ENCODE measurements at places on chromosomes 1 and 21.

DNA sequence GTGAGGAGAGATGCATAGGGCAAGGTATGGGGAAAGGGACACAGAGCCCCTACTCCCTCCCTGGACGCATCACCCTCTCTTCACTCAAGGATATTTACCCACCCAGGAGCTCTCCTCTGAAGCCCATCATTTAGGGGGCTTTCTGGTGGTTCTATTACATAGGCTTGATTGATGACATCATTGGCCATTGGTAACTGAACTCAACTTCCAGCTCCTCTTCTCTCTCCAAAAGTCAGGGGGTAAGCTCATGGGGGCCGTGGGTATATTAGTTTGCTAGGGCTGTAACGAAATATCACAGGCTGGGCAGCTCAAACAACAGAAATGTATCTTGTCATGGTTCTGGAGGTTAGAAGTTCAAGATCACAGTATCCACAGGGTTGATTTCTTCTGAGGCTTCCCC is 110.8 kb downstream of the DSCAM start:
- DNase-seq: no peak

GRCh38 chr1:25932321-25932720 is 26.1 kb upstream of the STMN1 start:
- no peak for DNase-seq

DNA sequence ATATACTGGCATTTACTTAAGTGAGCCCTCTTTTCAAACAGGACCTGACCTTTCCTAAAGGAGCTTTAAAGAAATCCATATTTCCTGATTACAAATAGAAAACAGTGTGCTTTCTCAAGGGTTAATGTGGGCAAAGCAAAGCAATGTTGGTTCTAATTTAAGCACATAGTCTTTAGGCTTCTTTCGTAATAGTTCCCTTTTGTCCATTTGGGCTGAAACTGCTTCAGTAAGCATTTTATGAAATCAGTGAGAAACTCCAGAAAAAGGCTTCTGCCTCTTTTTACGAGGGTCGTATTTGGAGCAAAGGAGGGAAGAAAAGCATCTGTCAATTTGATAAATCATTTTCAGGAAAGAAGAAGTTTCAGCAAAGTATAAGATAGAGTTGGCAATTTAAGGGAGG is 331.2 kb downstream of the KIF26B start:
- no peak for DNase-seq

DNA sequence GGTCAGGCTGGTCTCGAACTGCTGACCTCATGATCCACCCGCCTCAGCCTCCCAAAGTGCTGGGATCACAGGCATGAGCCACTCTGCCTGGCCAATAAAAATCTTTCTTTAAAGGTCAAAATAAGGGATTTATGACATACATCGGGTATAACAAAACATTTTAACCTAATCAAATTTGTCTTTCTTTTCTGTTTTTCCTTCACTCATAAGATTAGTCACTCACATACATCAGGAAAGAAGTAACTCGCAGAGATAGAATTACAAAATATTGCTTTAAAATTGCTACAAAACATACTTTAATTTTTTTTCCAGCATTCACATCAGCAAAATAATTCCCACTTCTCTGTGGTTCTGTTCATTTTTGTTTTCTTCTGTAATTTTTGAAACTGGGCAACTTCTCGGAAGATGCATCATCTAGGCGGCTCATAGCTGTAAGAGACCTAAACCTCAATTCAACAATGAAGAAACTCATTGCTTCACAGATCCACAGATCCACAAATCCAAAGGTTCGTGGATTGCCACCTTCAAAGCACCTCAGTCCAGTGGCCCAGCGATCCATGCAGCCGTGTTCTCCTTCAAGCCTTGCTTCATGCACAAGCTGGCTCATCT is 39.7 kb downstream of the NEK2 start:
- DNase-seq: no peak

- DNase-seq: no peak
These were observed 21.4 kb downstream of the PLEKHA6 start for GRCh38 chr1:204338360-204338759.

DNA sequence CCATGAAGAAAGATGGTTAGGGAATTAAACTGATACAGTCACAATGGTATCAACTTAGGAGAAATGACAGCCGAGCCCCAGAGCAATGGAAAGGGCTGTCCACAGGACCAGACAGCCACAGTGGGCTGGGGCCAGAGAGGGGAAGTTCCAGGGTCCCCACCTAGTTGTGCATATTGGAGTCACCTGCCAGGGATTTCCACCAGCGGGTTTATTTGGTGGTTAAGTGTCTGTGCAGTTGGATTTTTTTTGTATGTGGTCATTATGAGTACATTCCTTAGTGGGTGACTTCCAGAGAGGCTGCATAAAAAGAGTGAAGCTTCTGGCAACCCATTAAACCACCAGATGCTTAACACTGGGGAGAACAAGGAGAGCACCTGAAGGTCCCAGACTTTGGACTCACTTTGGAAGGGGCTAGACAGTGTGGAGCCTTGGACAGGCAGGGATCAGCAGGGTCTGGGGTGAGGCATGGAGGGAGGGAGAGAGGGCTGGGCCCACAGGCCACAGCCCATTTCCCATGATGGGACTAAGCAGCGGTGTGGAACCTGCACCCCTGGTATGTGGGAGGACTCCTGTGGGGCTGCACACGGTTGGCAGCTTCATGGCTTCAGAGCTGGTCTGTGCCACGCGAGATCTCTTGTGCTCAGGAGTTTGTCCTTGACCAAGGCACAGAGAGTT is 7.8 kb upstream of the PTTG1IP start:
- no peak for DNase-seq

GRCh38 chr1:185046668-185047067 is 1.3 kb downstream of the RNF2 start:
- DNase-seq: no peak

DNA sequence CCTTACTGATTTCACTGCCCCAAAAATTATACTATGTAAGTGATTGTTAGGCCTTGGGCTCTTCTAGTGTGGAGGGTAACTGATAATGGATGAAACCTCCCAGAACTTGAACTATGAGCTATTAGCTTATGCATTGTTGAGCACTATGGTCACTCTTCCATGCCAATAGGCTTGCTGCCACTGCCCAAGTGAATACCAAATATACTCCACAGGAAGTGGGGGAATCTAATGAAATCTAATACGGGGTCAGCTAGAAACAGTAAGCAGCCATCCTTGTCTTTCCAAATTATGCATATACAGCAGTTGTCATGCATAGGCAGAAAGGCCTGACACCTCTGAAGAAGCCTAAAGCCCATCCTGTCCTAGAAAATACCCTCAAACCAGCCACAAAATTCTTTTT is 198.7 kb upstream of the PTBP2 start:
- DNase-seq: no peak

GRCh38 chr1:168887381-168887780 is 158.4 kb upstream of the DPT start:
- no peak for DNase-seq

DNA sequence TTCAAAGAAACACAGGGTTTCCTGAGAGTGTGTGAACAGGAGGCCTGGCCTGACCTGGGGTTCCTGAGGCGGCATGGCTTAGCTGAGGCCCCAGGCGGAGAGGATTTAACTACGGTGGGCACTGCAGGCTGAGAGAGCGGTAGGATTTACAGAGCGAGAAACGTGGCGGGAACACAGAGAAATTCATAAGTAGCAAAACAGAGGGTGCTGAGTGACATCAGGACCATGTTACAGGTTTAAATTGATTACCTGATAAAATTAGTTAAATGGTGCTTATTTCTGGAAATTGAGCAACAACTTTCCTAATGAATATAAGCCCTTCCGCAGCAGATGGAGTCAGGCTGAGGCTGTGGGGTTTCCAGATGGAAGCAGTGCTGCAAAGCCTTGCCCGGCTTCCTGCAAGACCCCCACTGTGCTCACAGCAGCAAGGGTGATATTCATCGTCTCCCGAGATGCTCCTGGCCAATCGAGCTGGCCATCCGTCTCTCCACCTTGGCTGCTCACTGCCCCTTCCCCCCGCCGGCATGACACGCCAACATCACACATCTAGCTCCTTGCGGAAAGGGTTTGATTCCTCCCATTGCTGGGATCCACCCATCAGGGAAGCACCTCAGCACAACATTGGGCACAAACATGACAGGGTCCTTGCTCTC is 69.4 kb upstream of the MORC3 start:
- DNase-seq: no peak

DNA sequence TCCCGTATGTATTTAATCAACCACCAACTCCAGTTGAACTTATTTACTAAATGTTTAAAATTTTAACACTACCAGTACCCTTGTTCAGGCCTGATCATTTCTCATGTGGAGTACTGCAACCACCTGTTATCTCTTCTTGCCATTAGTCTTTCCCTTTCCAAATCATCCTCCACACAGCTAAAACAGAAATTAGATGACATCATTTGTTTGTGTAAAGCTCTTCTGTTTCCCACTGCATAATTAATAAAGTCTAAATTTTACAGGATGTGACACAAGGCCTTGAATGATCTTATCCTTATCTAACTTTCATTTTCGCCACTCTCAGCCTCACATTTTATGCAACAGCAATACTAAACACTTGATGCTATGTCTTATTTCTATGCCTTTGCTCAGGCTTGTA is 24.4 kb downstream of the GDAP2 start:
- DNase-seq: no peak

GRCh38 chr1:35488336-35488735 is 68.9 kb downstream of the KIAA0319L start:
- no peak for DNase-seq

- no peak for DNase-seq
These were observed 20.4 kb upstream of the HPDL start for GRCh38 chr1:45306319-45306718.

- DNase-seq: no peak
These were observed 13.0 kb downstream of the SESN2 start for GRCh38 chr1:28272215-28272852.

DNA sequence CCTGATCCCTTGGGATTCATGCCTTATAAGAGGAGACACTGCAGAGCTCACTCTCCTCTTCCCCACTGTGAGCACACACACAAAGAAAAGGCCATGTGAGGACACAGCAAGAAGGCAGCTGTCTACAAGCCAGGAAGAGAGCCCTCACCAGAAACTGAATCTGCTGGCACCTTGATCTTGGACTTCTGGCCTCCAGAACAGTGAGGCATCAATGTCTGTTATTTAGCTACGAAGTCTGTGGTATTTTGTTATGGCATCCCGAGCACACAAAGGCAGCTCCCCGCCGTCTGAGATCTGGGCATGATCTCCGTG is 47.1 kb upstream of the RPL11 start:
- no peak for DNase-seq

- DNase-seq: no peak
These were observed 21.7 kb upstream of the FNBP1L start for GRCh38 chr1:93426181-93426580.

DNA sequence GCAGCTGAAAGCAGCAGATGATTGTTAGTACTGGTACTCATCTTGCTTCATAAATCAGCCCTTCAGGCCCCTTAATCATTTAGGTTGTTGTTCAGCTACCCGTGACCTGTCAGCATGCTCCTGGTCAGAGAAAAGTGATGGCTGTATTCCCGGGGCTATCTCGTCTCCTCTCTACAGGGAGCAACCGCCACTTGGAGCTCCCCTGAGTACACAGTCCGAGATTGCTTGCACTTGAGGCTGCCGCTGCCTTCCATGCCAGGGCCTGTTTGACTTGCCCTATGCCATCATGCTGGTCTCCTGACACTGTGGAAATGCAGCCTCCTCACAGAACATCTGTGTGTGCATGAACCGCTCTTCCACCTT is 97.5 kb downstream of the SPATA46 start:
- DNase-seq: no peak

- DNase-seq: no peak
These were observed 24.0 kb downstream of the COQ8A start for GRCh38 chr1:226964068-226964425.

DNA sequence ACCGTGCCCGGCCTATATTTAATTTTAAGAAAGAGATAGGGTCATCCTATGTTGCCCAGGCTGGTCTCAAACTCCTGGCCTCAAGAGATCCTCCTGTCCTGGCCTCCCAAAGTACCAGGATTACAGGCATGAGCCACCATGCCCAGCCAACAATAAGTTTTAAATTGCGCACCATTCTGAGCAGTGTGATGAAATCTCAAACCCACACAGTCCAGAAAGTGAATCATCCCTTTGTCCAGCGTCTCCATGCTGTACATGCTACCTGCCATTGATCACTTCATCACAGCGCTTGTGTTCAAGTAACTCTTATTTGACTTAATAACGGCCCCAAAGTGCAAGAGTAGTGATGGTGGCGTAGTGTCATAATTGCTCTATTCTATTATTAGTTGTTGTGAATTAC is 75.4 kb downstream of the APP start:
- DNase-seq: no peak

DNA sequence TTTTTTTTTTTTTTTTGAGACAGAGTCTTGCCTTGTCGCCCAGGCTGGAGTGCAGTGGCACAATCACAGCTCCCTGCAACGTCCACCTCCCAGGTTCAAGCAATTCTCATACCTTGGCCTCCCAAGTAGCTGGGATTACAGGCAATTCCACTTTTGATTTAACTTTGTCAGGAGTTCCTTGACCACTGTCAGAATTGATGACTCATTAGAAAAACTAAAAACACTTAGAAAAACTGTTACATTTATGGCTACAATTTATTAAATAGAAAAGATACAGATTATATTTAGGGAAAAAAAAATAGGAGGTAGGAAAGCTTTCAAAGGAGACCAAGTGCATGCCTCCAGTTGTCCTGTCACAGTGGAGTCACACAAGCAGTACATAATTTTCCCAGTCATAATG is 20.0 kb downstream of the ZNF678 start:
- DNase-seq: no peak

GRCh38 chr21:32442566-32443318 is 30.2 kb downstream of the EVA1C start:
- DNase-seq: no peak

GRCh38 chr1:92877792-92878191 is 46.0 kb downstream of the RPL5 start:
- DNase-seq: no peak

DNA sequence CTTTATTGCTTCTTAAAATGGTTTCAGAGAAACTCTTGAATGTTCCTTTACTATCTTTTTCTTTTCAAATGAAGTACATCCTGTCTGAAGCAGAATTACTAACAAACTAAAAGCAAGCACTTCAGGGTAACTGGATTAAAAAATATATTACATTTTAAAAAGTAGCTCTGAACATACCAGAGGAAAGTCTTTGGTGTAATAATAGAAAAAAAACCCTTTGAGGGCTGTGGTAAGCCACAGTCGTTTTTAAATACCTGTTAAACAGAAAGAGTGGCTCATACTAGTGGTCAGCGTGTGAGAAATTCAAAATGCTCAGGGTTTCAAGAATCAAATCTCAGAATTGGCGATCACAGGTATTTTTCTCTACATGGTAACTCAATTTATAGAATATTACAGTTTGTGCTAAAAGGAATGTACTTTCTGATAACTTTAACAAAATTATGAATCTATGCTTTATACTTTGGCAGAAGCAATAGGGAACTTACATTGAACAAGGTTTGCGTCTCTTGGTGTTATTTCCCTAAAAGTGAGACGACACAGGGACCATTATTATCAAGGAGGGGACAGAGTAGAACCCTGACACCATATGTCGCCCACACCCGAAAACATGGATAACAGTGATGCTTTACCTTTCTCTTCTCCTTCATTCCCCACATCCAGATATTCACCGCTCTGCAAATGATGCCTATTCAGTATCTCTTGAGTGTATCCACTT is 97.0 kb upstream of the DPH5 start:
- no peak for DNase-seq

Data from activated CD8-positive, alpha-beta memory T cell treated with anti-CD3 and anti-CD28 coated beads, Interleukin-2, amount 50 U/mL, for 4 hours (primary cell).